ENCODE measurements at places on chromosomes 1 and 21.
A peak's percentile ranks its signal among the peaks of the same experiment; 100 is the strongest.

- no peak for DNase-seq
Measured at GRCh38 chr1:70140894-70141293, 64.5 kb downstream of the LRRC40 start.

DNA sequence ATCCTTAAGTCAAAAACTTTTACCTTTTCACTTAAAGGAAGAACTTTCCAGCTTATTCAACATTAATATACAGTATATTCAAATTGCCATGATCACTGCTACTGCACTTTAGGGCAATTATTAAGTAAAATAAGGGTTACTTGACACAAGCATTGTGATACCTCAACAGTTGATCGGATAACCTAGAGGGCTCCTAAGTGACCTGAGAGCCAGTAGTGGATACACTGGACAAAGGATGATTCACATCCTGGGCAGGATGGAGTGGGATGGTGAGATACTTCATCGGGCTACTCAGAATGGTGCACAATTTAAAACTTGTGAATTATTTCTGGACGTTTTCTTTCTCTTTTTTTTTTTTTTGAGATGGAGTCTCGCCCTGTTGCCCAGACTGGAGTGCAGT, 54.5 kb upstream of the PPM1J start:
- DNase-seq: no peak

- no peak for DNase-seq
Measured at GRCh38 chr1:226821719-226822085, 48.7 kb upstream of the PSEN2 start.

- DNase-seq: no peak
Measured at GRCh38 chr1:245457562-245457961, 302.8 kb downstream of the KIF26B start.

- no peak for DNase-seq
Measured at GRCh38 chr1:51203874-51204245, 32.2 kb upstream of the RNF11 start.

DNA sequence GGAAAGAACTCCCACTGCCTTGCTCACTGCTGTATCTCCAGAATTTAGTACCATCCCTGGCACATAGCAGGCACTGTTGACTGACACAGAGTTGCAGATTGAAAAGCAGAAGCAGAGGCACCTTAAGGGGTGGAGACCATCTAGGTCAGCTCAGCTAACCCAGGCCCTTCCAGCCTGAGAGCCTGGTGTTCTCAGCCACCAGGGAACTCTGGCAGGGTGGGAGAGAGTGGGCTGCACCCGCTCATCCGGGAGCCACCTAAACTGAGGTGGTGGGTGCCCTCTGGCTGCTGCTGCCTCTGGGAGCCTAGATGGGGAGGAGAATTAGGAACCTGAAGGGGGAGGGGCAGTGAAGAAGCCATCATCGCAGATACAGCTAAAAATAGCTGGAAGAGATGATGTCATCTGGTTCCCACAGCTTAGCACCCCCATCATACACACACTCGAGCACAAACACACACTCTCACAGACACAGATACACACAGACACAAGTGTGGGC, 1.5 kb upstream of the TSPAN1 start:
- DNase-seq: no peak

DNA sequence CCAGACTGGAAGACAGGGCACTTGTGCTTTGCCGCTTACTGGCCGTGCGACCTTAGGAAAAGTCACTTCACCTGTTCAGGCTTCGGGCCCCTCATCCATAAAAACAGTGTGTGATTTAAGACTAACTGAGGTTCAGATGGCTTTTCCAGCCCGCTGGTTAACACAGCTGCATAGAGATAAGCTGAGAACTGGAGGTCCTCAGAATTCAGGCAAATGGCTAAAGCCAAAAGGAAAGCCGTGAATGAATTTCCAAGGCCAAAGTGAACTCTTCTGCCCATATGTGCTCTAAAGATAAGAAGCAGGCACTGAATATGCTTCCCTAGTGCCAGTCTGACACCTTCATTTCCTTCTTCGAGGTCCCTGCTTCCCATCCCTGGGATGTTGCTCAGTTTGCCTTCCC, 23.5 kb upstream of the SARS1 start:
- DNase-seq: no peak

DNA sequence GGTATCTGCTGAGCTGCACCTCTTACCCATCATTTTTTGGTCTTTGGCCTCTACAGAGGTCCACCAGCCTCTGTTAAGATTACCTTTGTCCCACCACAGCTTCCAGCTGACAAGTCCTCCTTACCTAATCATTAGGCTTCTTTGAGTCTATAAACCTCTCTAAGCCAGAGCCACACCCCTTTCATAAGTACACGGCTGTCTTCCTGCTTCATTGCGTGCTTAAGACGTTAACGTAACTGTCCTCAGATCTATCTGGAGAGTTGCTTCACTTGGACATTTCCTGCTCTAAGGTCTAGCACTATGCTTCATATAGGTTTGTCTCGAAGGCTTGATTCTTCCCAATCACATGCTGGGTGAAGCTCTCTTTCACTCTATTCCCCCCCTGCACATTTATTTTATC, 71.0 kb upstream of the CACHD1 start:
- DNase-seq: no peak

DNA sequence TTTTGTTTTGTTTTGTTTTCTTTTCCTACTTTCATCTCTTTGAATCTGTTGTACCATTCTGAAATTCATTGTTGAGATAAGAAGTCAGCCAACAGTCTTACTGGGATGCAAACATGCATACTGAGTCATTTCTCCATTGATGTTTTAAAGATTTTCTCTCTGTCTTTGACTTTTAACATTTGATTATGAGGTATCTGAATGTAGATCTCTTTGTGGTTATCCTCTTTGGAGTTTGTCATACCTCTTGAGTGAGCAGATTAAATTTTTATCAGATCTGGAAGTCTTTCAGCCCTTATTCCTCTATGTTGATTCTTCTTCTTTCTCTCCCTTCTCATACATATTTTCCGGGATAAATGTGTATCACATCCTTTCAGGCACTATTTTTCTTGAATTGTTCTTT, 406.9 kb upstream of the NCAM2 start:
- no peak for DNase-seq

GRCh38 chr1:156346636-156347035, 8.3 kb downstream of the TSACC start:
- no peak for DNase-seq

DNA sequence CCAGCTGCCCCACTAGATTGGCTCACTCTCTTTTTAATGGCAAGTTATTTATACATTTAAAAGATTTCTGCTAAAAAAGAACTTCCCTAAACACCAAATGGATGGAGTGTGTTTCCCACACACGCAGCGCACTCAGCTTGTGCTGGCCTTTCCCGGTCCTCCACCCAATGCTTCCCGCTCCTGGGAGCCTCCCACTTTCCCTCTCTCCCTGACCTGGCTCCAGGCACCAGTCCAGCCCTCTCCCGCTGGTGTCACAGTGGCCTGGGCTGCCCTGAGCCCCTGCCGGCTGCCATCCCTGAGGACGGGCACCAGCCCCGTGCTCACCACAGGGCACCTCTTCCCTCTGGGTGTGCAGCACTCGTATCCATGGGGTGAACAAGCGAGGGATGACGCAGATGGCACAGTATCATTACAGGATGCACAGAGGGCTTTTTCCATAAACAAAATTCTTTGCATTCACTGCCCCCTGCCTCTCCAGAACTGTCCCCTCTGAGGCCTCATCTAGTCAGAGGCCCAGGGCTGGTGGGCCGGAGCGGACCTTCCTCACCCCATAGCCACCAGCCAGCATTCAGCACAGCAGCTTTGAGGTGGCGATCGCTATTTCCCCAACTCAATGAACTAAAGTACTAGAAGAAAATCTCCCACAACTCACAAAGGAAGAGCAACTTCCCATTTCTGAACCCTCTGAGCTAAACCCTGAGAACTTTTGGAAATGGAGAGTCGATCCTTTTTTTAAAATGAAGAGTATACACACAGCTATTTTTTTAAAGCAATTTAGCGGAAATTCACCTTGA, 68.5 kb downstream of the SLC37A1 start:
- DNase-seq: no peak

DNA sequence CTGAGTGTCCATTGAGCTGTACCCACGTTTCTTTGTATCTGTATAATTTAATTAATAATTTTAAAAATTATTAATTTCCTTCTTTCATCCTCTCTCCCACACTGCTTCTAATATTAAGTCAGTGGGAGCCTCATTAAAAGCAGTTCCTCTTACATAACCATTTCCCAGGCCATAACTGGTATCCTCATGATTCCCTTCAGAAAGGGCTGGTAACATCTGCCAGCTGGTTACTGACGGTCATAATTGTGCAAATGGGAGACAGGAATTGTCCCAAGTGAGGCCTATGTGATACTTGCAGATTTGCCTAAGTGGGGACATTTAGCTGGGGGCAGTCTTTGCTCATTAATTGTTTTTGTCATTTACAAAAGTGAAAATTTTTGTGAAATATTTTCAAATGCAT, 69.0 kb upstream of the SPAG17 start:
- peak; percentile 62 for DNase-seq

- no peak for DNase-seq
Measured at GRCh38 chr1:111222308-111223125, 5.0 kb upstream of the CHI3L2 start.

- no peak for DNase-seq
Measured at GRCh38 chr1:202860744-202861419, 28.1 kb downstream of the RABIF start.

DNA sequence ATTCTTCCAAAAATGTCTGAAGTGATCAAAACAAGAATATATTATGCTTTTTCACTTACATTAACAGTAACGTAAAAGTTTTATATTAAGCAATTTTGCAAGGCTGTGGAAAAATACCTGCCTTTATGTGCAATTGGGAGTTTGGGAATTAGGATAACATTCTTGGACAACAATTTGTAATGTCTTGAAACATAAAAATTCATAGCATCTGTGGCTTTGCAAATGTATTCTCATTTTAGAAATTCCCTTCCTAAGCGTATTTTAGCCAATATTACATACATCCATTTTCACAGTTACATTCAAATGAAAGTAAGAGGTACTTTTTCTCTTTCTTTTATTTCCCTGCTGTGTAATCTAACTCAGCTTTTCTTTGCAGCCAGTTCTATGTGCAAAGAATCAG, 13.4 kb upstream of the CFH start:
- DNase-seq: no peak

GRCh38 chr1:114108751-114109255, 44.9 kb downstream of the SYT6 start:
- no peak for DNase-seq

GRCh38 chr1:51433269-51433971, 85.6 kb downstream of the EPS15 start:
- DNase-seq: no peak

- no peak for DNase-seq
Measured at GRCh38 chr1:210344706-210345105, 16.0 kb downstream of the HHAT start.

- no peak for DNase-seq
Measured at GRCh38 chr1:213333121-213333520, 282.1 kb downstream of the RPS6KC1 start.

GRCh38 chr1:245537992-245538391, 383.2 kb downstream of the KIF26B start:
- DNase-seq: no peak

GRCh38 chr1:173276922-173277800, 70.0 kb upstream of the TNFSF4 start:
- no peak for DNase-seq

- no peak for DNase-seq
Measured at GRCh38 chr1:61461406-61462384, 263.2 kb downstream of the TM2D1 start.

DNA sequence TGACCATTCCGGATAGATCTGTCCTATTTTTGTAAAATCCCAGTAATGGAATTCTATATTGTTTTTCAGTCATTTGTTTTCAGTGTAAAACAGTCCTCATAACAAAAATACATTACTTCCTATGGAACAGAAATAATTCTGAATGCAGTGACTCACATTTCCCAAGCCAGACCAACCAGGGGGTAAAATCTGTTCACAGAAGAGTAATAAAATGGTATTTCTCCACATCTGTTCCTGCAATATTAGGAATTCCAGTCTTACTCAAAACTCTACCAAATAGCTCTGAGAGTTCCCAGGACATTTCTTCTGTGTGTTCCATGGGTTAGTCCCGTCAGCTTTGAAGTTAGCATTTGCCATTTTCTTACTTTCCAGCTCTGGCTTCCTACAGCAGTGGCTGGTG, 2.6 kb upstream of the DDR2 start:
- no peak for DNase-seq

DNA sequence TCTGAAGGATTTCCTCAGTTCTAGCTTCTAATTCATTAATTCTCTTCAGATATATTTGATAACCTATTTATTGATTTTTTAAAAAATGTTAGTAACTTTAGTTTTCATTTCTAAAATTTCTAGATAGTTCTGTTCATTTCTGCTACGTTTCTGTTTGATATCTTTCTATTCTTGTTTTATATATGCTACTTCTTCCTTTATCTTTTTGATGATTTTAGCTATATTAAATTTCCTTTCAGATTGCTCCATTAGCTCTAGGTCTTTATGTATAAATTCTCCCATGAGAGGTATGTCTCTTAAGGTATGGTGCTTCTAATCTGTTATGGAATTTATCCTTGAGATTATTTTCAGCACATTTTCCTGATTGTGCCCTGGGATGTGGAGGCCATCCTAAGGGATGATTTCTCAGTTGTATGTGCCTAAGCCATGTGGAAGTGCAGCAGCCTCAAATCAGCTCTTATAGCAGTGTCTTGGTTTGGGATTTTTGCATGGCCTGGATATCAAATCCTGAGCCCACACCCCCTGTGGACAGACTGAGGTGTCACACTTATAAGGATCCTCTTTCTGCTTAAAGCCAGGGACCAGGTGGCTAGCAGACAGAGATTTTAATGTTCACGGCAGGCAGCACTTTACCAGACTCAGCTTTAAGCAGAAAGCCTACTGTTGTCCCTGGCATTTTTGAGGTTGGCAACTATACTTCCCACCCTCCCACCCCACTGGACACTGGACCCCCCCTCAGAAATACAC, 6.2 kb upstream of the KCNQ4 start:
- DNase-seq: no peak

DNA sequence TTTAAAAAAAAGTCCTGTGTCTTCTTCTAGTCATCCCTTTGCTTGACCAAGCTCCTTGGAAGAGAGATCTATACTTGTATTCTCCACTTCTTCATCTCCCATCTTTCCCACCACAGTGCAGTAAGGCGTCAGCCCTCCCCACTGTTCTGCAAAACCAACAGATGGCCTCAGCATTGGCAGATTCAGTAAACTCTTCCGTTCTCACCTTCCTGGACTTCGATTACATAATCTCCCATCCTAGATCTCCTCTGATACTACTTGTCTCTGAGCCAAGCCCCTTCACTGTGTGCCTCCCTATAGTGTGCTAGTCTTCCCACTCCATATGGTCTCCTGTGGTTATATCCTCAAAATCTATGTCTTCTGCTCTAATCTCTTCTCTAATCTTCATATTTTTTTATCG, 1.6 kb upstream of the COLGALT2 start:
- DNase-seq: peak; percentile 86

DNA sequence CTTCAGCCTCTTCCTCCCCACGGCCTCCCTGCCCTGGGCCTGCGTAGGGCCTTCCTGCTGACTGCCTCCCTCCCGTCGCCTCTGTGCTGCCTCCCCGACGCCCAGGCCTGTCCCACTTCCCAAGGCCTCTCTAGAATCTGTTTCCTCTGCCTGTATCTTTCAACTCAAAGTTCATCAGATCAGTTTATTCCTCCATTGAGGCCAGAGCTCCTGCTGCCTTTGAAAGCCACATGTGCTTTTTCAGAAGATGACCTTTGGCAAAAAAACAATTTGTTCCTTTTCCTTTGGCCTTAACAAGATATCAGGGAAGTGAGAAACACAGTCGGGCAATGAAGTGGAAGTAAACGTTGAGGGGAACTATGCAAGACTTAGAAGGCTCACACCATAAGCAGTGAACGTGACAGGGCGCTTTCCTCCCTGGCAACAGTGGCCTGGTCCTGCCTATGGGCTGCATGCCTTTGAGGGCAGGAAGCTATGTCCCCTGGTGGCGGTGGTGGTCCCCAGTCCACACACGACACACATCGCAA, 85.9 kb downstream of the PSMG1 start:
- no peak for DNase-seq
